CD8-positive, alpha-beta memory T cell (primary cell): ENCODE measurements at places on chromosomes 11 and 22. TPM values are rescaled to one million over a fixed set of nuclear protein-coding genes. Genes with fewer than 3 reads are reported as not detected.

DNA sequence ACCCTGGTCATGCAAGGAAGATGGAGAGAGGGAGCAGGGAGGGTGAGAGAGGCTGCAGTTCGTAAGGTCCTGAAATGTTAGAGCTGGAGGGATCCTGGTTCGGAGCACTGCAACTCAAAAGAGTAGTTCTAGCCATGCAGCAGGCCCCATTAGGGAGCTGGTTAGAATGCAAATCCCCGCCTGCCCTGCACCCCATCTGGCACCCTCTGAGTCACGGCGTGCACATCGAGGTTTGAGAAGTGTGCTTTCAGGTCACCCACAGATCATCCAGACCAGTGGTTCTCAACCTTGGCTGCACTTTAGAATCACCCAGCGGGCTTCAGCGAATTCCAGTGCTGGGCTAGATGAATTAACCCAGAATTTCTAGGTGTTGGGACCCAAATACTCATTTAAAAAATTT lies 48.2 kb downstream of the ST3GAL4 start:
- no peak for DNase-seq

DNA sequence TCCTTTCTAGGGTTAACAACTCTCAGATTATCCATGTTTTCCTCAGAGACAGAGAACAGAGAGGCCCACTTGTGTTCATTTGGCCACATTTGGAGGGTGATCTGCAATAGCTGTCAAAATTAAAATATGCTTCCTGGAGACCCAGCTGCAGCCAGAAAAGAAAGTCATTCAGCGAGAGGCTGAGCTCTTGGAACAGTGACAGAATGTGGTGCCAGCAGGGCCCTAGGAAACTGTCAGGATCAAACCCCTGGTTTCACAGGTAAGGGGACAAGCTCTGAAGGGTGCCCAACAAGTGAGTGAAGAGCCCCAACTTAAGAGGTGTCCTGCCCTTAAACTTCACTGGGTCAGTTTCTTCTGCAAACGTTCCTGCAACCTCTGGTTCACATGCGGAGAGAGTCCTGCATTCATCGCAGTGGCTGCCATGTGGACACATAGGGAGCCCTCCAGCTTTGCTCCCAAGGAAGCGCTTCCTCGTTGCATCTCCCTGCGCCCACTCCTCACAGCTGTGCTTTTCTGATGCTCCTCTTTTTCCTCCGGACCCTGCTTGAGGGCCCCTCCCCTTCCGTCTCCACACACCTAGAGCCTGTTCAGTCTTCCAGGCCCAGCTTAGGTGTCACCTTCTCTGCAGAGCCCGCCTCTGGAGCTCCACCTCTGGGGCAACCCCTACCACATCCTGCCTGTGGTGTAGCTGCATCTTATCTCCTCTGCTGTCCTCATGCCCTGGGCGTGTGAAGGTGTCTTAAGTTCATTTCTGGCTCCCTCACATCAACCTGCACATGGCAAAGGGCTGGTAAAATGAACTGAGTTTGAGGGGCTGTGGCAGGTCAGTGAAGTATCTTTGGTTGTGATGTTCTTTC lies 3.9 kb downstream of the UCP3 start:
- DNase-seq = peak; percentile 79

The CBLIF gene
- polyA plus RNA-seq = not detected

The FERMT3 gene
- polyA plus RNA-seq = 206 TPM

The DDI1 gene
- 0.07 TPM for polyA plus RNA-seq

The OR52H1 gene
- polyA plus RNA-seq = not detected

GRCh38 chr11:1963864-1964263 lies 16.7 kb downstream of the MRPL23 start:
- no peak for DNase-seq

The PIWIL4 gene
- 0.36 TPM for polyA plus RNA-seq

The TSPAN32 gene
- 68.5 TPM for polyA plus RNA-seq

DNA sequence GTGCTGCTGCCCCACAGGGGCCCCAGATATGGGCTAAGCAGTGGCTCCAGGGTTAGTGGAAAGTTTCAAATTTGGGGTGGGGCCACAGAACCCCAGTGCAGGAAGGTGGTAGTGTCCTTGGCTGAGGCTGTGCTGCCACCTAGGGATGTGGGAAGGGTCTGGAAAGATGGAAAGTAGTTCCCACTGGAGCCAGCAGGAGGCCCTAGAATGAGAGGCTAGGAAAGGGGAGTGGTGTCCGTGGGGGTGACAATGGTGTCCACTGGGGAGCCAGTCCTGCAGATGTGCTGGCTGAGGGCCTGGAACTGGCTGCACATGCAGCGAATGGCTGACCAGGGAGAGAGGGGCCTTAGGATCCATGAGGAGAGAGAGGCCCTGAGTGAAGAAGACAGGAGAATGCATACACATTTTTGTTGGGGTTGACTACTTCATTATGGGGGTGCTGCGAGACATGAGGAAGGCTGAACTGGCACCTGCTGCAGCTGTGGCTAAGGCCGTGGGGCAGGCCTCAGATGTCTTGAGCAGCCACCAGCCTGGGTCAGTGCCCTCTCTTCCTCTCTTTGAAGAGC lies 21.1 kb downstream of the RFPL3 start:
- no peak for DNase-seq

DNA sequence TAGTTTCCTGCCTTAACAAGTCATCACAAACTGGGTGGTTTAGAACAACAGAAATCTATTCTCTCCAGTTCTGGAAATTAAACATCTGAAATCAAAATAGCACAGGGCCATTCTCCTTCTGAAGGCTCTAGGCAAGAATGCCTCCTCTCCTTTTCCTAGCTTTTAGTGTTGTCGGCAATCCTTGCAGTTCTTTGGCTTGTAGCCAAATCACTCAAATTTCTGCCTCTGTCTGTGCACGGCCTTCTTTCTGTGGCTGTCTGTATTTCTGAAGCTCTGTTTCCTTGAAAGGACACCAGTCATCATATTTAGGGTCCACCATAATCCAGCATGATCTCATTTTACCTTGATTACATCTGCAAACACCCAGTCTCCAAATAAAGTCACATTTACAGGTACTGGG lies 795.5 kb downstream of the METTL15 start:
- DNase-seq = no peak

The MPPED2 gene
- polyA plus RNA-seq = 1.1 TPM

The CRY2 gene
- 27.1 TPM for polyA plus RNA-seq

The MS4A6E gene
- polyA plus RNA-seq = not detected

DNA sequence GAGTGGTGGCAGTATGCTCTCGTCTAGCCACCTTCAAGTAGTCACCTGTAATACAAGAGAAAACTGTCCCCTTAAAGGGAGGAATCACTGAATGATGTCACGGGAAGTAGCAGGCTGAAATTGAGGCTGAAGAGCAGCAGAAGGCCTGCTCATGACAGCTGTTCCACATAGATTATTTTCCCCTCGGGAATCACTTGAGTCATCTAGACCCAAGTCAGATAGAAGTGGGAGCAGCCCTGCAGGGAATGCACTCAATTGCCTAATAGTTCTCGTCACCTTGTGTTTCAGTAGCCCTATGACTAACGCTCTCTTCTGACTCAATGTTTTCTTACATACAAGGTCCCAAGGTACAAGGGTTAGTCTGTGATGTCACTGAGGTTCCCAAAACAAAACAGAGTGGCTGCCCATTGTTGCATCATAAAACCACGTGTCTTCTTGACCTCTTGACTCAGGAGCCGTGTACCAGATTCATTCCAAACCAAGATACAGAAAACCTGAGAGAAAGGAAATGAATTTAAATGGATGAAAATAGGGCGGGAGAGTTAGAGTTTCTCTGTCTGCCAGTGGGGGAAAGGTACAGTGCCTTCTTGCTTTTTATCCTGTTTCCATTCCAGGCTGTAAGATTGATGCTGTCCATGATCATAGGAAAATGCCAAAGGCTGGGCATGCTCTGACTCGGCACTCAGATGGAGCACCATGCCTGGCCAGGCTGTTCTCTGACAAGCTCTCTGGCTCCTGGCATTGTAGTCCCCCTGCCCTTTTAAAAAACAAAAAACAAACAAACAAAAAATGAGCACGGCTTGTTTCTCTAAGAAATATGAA lies 21.6 kb upstream of the C11orf96 start:
- DNase-seq = no peak

The CLMP gene
- 0.31 TPM for polyA plus RNA-seq

The TEAD1 gene
- polyA plus RNA-seq = not detected

DNA sequence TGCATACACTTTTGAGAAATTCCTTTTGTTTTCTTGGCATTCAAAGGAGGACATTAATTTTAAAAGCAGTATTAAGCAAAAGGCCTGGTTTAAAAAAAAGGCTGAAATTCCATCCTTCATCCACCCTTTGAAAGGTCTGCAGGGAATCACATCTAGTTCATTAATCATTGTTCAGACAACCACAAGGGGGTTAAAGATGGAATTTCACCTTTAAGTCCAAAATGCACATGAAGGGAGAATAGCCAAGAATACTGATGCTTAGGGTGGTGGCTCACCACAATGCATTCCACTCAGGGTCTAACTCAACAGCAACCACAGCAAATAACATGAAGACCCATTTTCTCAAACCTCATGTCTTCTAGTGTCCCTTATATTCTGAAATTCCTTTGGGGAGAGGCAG lies 256.9 kb downstream of the CADM1 start:
- no peak for DNase-seq

- peak; percentile 60 for DNase-seq
Measured at GRCh38 chr11:63551091-63551888, 11.9 kb downstream of the PLAAT2 start.
